Large intestine (tissue), 12 donors: ENCODE measurements at places on chromosomes 12 and 14.

DNA sequence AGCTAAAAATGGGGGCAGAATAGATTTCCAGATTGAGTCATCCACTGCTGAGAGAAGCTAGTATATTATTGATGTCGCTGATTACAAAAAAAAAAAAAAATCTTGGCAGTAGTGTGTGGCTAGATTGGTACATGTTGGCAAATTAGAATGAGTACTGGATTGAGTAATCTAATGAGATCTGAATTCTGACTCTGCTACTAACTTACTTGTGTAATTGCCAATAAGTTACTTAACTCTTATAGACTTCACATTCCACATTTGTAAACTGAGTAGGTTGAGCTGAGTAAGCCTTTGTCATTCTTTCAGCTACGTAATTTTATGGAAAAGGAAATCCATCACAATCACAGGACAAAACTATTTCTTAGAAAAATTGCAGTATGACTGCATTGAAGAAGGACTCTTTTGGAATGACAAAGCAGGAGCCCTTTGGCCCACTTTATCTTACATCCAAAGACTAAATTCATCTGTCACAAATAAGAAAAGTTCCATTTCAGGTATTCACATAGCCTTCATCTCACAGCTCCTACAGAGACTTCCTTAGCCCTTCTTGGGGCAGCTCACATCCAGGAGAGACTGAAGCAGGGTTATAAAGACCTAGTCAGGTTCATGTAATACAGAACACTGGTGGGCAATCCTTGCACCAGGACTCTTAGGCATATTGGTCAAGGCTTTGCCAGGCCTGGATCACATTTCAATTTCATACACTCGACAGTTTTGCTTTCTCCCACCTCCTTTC is 197.3 kb upstream of the CPNE8 start:
- no peak for DNase-seq

DNA sequence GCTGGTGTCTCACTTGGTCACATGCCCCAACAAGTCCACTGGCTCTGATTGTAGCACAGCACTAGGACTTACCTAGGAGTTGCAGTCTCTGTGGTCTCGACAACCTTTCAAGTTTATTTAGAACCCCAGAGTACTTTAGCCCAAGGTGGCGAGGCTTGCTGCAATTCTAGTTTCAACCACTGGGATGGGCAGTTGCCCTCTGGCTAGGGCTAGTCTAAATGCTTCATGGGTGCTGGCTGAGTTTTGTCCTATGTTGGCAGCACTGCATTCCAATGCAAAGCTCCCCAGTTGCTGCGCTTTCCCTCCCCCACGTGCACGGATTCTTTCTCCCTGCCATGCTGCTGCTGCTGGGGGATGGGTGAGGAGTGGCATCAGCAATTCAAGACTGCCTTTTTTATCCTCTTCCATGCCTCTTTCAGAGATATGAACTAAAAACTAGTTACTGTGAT is 207.9 kb downstream of the SYNE2 start:
- DNase-seq: no peak

GRCh38 chr12:24360461-24360860 is 411.0 kb upstream of the SOX5 start:
- DNase-seq: no peak

DNA sequence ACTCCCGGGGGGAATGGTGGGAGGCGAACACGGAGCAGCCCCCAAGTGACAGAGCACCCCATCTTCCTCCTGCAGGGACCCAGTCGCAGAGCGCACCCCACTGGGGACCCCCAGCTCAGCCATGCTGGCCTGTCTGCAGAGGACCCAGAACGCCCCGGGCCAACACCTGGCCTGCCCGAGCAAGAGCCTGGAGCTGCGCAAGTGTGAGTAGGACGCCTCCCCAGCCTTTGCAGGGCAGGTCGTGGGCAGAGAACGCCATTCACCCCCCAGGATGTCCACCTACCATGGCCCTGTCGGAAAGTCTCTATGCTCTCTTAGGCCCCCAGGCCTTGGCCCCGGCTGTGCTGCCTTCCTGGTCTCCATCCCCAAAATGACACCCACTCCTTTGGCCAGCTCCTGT is 30.4 kb downstream of the FAM222A start:
- no peak for DNase-seq

DNA sequence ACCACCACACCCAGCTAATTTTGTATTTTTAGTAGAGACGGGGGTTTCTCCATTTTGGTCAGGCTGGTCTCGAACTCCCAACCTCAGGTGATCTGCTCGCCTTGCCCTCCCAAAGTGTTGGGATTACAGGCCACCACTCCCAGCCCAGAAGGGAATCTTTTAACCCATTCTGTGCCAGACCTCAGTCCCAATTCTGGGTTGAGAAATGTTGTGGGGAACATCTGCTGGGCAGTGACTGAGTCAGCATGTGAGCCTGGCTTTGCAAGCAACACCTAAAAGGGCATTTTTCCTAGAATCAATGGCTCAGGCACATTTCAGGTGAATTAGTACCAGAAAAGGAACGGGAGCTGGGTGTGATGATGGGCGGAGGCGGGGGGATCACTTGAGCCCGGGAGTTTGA is 7.6 kb upstream of the SPATS2 start:
- no peak for DNase-seq

DNA sequence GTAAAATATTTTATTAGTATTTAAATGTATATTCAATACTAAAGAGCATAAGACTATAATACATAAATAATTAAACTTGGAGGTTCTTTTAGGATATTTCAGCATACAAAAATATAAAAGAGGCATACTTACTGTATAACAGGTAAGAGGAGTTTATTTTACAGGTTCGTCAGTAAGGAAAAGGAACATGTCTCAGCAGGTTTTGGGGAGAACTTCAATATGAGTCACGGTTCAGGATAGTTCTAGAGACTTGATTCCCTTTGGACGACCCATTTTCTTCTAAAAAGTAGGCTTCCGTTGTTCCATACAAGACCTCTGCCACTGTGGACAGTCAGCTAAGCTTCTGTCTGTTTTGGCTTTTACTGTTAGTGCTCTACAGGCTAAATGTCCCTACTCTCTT is 181.1 kb downstream of the ALX1 start:
- no peak for DNase-seq
